Vagina (tissue), 2 donors: ENCODE measurements at places on chromosomes 4 and X. TPM values are rescaled to one million over a fixed set of nuclear protein-coding genes. Genes with fewer than 3 reads are reported as not detected.

GRCh38 chr4:86044593-86044985, 315.3 kb downstream of the MAPK10 start:
- H3K27me3 ChIP-seq: no peaks in the 10 kb centered on the region
- no peak overlapping the region for H3K4me3 ChIP-seq
- no peak overlapping the region for H3K27ac ChIP-seq

The MAGEA1 gene
- not detected for total RNA-seq

The FGFRL1 gene
- total RNA-seq: 20.9 TPM

The HTN3 gene
- not detected for total RNA-seq

GRCh38 chr4:102163404-102164140, 181.7 kb downstream of the SLC39A8 start:
- no peaks in the 10 kb centered on the region for H3K27me3 ChIP-seq
- H3K27ac ChIP-seq: no peak overlapping the region
- no peak for DNase-seq
